DMS53 (cell line): ENCODE measurements at places on chromosomes 3 and 15.

DNA sequence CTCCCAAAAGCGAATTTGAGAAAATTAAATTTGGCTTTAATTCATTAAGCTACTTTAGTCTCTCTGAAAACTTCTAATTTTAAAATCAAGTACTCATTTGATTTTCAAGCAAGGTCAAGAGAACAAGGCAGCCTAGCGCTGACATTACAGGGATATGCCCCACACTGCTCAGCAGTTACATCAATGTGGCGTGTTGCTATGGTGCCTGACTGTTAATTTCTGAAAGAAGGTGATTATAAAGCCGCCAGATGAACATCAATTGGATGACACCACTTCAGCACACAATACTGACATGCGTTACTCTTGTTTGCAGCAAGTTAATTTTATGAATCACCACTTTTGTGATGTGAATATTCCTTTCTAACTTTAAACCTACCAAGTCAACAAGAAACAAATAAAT, 284.4 kb downstream of the FOXP1 start:
- DNase-seq, result no peak

DNA sequence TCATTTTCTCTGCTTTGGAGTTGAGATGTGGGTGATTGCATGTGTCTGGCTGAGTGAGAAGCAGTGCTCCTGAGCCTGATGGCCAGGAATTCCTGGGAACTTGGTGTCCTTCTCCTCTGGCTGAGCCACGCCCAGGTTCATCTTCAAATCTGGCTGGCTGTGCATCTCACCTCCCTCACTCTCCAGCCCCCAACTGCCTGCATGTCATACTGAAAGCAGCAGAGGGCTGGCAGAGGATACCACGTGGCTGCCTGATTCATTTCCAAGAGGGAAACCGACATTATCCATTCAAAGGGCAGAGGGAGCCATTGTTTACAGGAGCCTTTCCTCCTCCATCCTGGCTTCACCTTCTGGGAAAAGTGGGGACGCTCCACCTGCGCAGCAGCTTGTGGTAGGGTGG, 57.4 kb downstream of the ABHD5 start:
- DNase-seq, result no peak

DNA sequence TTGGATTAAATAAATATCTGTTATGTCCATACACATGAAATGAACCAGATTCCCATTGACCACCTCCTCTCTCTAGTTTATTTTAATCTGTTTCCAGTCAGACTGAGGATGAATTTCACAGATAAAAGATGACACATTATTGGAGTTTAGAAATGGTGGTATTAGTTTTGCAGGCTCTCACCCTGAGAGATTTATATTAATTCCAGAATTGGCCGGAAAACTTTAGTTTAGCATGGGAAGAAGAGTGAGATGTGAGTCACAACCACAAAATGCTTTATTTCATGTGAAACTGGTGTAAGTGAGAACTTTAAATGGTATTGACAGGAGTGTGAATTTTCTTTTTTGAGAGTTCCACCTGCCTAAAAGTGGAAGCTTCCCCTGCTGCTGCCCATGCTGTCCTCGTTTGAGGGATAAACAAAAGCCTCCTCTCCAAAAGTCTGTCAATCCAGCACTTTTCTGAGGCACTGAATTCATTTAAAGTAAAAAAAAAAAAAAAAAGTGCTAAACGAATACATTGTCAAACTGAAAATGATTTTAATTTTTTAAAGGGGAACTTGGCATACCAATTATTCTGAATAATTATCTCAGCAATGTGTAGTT, 65.1 kb upstream of the EPHA3 start:
- DNase-seq, result no peak

- peak; percentile 14 for DNase-seq
These were observed at the start of gene CAMP for GRCh38 chr3:48222616-48223513. TSS of gene CAMP (plus strand) at chr3:48223495. CDS start at chr3:48223512, 17 bp downstream.

DNA sequence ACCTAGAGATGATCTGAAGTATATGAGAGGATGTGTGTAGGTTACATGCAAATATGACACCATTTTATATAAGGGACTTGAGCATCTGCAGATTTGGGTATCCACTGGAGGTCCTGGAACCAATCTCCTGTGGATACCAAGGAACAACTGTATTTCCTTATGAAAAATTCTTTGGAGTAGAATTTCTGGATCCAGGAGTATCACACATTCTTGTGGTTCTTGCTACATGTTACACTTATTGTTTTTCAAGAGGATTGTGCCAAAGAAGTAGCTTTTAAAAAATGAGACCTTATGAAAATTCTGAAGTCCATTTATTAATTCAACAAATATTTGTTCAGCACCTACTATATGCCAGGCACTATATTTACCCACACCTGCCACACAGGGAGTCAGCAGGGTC, 15.7 kb upstream of the TBC1D23 start:
- no peak for DNase-seq

DNA sequence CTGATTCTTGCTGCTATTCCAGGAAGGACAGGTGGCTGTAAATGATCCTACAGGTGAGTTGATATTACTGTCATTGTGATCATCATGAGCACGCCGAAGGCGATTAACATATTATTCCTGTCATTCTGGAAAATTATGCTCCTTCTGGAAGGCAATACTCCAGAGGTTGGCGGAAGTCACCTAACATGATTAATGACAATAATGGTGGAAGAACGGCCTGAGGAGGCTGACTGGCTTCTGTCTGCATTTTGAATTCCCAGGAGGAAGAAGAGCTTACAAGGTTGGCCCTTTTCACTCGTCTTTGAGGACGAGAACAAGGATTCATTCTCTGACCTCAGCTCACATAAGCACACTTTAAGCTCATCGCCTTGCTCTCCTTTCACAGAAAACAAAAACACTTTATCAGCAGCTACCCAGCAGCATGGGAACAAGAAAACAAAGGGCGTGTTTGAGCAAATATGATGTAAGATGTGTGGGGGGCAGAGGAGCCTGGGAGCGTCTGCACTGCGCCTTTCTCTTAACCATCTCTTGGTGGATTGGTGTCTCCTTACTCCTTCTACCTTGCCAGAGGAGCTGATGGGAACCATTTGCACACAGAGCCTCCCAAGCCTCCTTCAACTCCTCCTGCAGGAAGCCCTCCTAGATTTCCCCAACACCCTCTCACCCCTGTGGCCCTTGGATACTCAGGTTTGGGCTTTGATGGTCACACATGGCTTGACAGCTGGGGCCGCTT, 23.0 kb downstream of the ACSBG1 start:
- DNase-seq, result no peak
